ENCODE measurements at places on chromosomes 7 and 10. TPM values are rescaled to one million over a fixed set of nuclear protein-coding genes. Genes with fewer than 3 reads are reported as not detected.

LRWD1 gene
- total RNA-seq: 23.3 TPM

BICC1 gene
- total RNA-seq: 2.0 TPM

NKX2-3 gene
- not detected for total RNA-seq

ATRNL1 gene
- 0.07 TPM for total RNA-seq

ASB15 gene
- total RNA-seq: not detected

CLRN3 gene
- total RNA-seq: not detected

RSPH10B gene
- total RNA-seq: 0.04 TPM
